ENCODE measurements at places on chromosomes 6 and 20.

DNA sequence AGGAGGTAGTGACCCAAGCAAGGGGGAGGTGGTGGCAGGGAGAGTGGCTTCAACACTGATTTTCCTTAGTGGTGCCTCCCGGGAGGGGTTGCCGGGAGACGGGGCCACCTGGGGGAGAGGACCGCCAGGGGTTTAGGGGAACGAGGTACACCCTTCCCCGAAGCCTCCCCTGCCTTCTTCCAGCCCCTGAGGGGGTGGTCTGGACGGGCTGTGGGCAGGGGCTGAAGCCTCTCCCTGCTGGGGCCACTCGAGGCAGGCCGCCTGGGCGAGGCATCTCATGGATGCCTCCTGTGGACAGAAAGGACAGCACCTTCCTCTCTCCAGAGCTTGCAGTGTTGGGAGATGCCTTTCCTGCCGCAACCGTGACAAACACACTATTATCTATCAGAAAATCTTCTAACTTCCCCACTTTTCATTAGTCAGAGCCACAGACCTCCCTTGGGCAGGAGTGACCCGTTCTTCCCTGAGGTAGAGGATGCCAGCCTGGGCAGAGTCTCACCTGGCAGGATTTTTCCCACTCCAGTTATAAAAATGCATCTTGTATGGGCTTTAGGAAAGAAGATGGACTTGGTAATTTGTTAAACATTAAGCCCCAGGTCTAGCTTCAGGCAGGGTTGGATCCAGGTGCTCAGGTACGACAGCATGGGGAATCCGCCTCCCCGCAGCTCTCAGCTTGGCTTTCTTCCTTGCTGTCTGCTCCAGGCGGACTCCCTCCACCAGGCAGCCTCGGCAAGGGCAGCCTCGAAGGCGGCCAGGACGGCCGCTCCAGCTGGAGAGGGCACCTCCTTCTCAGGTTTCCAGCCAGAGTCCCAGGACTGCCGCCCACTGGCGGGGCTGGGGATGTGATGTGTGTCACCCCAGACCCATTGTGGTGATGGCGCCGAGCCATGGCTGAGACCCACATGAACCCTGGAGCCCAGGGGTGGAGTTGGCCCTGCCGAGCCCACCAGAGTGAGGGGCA is 11.0 kb downstream of the HRH3 start:
- DNase-seq, result no peak

GRCh38 chr6:34200340-34200971 is 36.2 kb upstream of the HMGA1 start:
- no peak for DNase-seq

GRCh38 chr20:64181391-64181790 is 17.1 kb downstream of the MYT1 start:
- DNase-seq, result no peak

- DNase-seq, result no peak
Observed at GRCh38 chr6:44457596-44457995, 70.1 kb downstream of the CDC5L start.

GRCh38 chr6:122715725-122716124 is 63.8 kb upstream of the FABP7 start:
- no peak for DNase-seq

- DNase-seq, result no peak
Observed at GRCh38 chr20:41198443-41198842, 61.1 kb downstream of the PLCG1 start.

GRCh38 chr6:146410851-146411595 is 132.6 kb upstream of the RAB32 start:
- no peak for DNase-seq

DNA sequence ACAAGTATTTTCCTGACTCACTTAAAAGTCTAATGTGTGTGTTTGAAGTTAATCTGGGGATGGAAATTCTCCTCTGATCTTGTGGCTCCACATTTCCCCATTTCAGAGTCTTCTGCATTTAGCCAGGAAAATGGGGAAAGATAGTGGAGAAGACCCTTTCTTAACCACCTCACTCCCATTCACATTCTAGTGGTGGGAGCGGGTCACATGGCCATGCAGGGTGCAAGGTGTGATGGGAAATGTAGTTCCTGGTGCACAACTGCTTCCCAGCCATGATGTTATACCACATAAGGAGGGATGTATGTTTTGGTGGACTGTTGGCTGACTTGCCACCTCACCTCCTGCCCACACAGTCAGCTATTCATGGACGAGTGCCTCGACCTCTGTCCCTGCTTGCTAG is 61.8 kb downstream of the BANF2 start:
- no peak for DNase-seq

DNA sequence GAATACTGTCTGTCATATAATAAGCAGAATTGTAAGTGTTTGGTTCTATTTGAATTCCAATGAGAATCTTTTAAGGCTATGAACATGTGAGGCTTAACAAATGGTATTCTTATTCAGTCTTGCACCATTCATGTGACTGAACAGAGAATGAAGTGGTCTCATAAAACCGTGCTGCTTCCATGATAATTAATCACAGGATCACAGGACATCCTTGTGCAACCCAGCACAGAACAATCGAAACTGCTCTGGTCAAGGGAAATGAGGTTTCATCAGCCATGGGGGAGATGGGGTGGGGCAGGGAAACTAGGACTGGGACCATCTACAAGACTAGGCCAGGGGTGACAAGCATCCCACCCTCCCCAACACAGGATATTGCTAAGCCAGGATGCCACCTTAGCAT is 6.0 kb downstream of the PPIL6 start:
- no peak for DNase-seq

- DNase-seq, result no peak
Observed at GRCh38 chr20:51139891-51140290, 117.0 kb upstream of the KCNG1 start.

DNA sequence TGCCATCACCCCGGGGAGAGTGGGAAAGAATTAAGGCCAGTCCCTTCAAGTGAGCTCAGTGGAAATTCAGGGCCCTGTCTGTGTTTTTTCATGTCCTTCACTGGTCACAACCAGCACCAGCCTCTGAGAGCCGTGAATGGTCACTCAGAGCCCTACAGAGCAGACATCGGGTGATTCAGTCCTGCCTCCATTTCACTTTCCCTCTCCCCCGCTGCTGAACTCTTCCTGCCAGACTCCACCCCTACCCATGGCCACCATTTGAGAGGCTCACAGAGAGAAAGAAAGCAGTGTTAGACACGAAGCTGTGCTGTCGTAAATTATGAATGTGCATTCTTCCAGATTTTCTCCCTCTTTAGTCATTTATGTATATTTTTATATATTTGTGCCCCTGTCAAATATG is 5.4 kb downstream of the R3HDML start:
- DNase-seq, result no peak

DNA sequence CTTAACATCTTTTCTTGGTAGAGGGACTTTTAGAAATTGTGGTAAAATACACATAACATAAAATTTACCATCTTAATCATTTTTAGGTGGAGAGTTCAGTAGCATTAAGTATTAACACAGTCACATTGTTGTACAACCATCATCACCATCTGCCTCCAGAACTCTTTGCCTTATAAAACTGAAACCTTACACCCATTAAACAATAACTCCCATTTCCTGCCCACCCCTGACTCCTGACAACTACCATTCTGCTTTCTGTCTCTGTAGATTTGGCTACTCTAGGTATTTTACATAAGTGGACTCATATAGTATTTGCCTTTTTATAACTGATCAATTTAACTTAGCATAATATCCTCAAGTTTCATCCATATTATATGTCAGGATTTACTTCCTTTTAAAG is 88.7 kb downstream of the ZHX3 start:
- no peak for DNase-seq
